ENCODE measurements at places on chromosomes 6 and 20. TPM values are rescaled to one million over a fixed set of nuclear protein-coding genes. Genes with fewer than 3 reads are reported as not detected.

EYA2 gene
- total RNA-seq = not detected

DNA sequence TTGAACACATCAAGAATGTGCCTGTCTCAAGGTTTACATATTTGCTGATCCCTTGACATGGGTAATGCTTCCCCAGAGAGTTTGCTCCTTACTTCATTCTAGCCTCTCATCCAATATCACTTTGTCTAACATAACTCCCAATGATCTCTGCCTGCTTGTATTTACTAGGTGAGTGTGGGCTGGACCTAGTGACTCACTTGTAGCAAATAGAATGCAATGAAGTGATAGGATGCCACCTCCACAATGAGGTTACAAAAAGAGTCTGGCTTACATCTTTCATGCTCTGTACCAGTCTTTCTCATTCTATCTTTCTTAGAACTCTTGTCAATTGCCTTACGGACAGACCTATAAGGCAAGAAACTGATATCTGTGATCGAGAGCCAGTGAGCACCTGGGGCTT, 44.9 kb upstream of the TMEM200A start:
- no peak overlapping the region for H3K27ac ChIP-seq
- no peak overlapping the region for H3K4me3 ChIP-seq
- no peaks in the 10 kb centered on the region for H3K36me3 ChIP-seq
- H3K4me1 ChIP-seq = no peaks in the 10 kb centered on the region

DNA sequence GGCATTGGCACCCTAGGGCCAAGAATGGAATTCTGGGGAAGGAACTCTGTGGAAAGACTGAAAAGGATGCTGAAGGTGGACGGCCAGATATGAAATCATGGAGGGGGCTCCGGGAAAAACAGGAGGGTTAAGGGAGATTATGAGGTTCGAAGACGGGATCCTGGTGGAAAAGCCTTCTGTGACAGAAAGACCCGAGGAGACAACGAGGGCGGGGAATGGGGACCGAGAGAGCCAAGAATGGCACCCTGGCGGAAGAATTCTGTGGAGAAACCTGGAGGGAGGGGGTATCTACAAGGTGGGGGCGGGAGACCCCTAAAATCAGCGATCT, 426 bp downstream of the TRMT6 start:
- H3K4me3 ChIP-seq = peak overlapping the region; percentile 97
- peak overlapping the region; percentile 95 for H3K27ac ChIP-seq
- peaks cover 46% of the 10 kb centered on the region for H3K36me3 ChIP-seq
- no peaks in the 10 kb centered on the region for H3K27me3 ChIP-seq

DNA sequence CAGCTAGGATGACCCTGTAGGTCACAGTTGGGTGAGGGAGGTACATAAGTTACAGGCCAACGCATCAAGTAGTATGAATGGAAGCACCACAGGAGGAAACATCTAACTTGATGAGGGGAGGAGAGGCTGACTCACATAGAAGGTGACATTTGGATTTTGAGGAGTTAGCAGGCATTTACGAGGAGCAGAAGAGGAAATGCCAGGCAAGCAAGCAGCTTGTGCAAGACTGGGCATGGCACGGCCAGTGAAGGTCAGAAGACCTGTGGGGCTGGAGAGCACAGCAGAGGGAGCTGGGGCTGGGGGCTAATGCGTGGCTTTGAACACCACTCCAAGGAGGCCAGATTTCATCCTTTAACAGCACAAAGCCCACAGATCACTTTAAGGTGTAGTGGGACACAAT, 37.8 kb downstream of the MUC22 start:
- peaks cover 16% of the 10 kb centered on the region for H3K27me3 ChIP-seq
- no peak overlapping the region for H3K4me3 ChIP-seq
- DNase-seq = no peak
- no peak overlapping the region for H3K27ac ChIP-seq
- no peaks in the 10 kb centered on the region for H3K4me1 ChIP-seq

DNA sequence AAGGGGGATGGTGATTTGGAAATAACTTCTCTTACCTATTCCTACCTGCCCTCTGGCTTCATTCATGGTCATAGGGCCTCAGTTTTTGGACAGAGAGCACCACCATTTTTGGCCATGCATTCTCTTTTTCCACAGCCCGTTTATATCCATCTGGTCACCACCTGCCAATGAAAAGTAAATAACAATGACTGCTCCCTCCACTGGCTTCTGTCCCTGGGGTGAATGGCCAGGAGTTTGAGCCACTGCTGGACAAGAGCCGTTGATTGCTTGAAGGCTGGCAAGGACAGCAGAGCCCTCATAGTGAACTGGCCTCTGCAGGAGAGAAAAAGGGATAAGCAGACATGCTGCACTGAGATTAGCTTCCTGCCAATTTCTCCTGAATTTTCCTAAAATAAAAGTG, 261.8 kb downstream of the ADGB start:
- H3K27ac ChIP-seq = no peak overlapping the region
- no peak overlapping the region for H3K4me3 ChIP-seq
- H3K36me3 ChIP-seq = no peaks in the 10 kb centered on the region
- peaks cover 13% of the 10 kb centered on the region for H3K4me1 ChIP-seq
- H3K27me3 ChIP-seq = peaks cover 2% of the 10 kb centered on the region

DNA sequence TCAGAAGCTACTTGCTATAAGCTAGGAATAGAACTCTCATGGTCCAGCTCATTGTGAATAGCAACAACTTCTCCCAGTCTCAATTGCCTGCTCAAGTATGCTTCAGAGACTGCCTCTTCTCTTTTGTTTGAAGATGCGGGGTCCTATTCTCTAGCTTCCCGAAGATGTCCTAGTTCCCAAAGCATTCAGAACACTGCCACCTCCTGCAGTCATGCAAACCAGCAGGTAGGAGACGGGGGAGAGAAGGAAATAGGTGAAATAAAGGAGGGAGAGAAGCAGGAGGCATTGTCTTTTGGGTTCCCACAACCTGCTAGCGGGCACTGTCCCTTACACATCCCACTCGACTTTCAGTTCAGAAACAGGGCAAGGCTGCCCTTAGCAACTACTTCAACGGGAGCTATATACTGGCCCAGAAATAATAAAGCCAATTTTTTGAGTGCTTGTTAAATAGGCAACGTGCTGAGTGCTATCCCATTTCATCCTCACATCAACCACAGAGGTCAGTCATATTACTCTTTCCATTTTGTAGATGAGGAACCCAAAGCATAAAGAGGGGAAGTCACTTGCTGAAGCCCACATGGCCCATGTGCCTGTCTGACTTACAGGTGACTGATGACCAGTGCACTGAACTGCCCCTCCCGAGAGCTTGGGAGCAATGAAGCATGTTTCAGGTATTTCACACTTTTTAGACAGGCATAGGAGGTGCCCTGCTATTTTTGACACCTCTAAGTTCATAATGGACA, 61.9 kb upstream of the ATXN1 start:
- no peak overlapping the region for H3K27ac ChIP-seq
- H3K4me1 ChIP-seq = peaks cover 2% of the 10 kb centered on the region
- H3K36me3 ChIP-seq = no peaks in the 10 kb centered on the region

DNA sequence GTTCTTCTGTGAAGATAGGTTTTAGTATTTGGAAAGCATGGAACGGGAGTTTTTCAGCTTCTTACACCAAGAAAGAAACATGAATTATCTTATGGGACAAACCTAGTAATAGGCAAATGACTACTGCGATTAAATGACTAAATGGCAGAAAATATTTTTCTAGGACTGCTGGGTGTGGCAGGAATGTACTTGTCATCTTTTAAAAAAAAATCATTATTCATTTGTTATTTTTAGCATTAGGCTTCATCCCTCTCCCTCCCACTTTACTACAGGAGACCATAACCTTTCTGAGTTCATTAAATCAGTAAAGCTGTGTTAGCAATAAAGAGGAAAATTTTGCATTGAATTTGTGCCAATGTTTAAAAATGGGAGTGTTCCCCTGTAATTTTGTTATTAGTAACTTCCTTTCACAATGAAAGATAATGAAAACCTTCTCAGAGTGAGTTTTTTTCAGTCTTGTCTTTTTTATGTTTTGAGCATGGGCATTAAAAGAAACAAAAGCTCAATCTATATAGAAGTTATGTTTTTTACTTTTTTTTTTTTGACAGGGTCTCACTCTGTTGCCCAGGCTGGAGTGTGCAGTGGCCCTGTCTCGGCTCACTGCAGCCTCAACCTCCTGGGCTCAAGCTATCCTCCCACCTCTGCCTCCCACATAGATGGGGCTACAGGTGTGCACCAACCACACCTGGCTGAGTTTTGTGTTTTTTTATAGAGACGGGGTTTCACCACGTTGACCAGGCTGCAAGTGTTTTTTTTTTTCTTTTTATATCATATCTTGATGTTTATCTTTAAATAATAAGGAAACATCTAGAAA, 105.6 kb upstream of the CLDN20 start:
- H3K4me3 ChIP-seq = no peak overlapping the region
- H3K36me3 ChIP-seq = peaks cover 2% of the 10 kb centered on the region
- peak overlapping the region; percentile 76 for H3K27ac ChIP-seq
- H3K27me3 ChIP-seq = peaks cover 2% of the 10 kb centered on the region
- no peak for DNase-seq

- H3K27ac ChIP-seq = no peak overlapping the region
- DNase-seq = peak; percentile 58
- peaks cover 2% of the 10 kb centered on the region for H3K36me3 ChIP-seq
- peaks cover 8% of the 10 kb centered on the region for H3K4me1 ChIP-seq
Measured at GRCh38 chr20:23497536-23497935, 6.6 kb downstream of the CST8 start.

DNA sequence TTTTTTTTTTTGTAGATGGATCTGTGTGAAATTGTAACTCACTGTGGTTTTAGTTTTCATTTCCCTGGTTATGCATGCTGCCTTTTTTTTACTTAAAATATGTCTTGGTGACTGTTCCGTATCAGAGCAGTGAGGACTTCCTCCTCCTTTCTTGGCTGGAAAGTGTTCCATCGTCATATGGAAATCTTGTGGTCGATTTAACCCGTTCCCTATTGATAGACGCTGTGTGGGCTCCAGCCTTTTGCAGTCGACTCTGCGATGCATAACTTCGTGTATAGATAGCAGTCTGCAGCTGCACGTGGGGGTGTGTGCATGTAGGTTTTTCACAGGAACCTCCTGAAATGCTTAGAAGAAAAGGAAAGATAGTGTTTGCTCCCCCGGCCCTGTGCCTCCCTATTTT, 28.1 kb upstream of the PNPLA1 start:
- H3K4me3 ChIP-seq = no peak overlapping the region
- peaks cover 3% of the 10 kb centered on the region for H3K27me3 ChIP-seq
- DNase-seq = peak; percentile 17
- H3K36me3 ChIP-seq = no peaks in the 10 kb centered on the region
- peaks cover 12% of the 10 kb centered on the region for H3K4me1 ChIP-seq

DNA sequence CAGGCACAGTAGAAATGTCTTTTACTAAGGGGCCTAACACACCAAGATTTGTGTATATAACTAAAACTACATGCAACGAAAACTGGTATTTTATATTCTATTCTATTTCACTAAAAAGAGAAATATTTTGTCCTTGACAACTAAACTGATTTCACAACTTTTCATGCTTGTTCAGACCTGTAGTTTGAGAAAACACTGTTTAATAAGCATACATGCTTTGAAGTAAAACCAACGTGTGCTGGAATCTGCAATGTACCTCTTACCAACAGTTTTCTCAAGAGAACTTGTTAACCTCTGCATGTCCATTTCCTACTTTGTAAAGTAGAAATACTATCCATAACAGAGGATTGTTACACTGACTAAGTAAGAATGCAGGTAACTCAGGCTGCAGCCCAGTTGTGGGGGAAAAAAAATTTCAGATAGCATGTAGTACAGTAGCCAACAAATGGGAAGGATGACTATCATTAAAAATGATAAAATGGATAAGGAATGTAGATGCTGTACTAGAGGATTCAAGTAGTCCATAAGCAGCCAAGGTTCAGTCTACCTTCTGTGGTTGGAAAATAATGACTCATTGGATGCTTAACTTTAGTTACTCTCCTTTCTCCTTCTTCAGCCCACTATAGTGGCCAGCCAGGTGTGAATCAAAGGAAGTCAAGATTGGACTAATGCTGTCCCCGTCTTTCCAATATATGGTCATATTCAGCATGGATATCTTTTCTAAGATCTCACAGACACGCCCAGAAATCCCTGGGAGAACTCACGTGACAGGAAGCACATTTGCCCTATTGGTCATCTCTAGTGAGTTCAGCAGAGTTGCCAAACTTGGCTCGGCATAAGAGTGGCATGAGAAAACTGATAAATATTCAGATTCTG, 65.2 kb downstream of the HFE start:
- peaks cover 11% of the 10 kb centered on the region for H3K36me3 ChIP-seq
- H3K27me3 ChIP-seq = peaks cover 7% of the 10 kb centered on the region
- no peak overlapping the region for H3K4me3 ChIP-seq
- peaks cover 19% of the 10 kb centered on the region for H3K4me1 ChIP-seq
- DNase-seq = no peak

DNA sequence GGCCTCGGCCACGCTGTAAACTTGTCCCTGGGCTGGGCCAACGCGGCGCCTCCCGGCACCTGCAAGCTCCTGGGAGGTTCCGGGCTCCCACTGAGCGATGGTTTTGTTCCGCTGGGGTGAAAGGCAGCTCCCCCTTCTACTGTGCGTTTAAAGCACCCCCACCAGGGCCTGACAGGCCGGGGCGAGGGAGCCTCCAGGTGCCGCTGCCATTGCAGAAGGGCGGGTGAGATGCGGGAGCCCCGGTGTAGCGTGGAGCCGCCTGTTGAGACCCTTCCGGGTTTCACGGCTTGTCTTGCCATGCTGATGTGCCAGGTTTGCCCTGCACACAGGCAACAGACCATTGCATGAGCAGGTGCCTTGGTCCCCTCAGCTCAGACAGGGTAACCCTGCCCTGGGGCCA, 2.9 kb downstream of the COL20A1 start:
- no peak overlapping the region for H3K4me3 ChIP-seq
- H3K27ac ChIP-seq = no peak overlapping the region
- no peak for DNase-seq

- no peak for DNase-seq
- H3K4me3 ChIP-seq = no peak overlapping the region
- H3K4me1 ChIP-seq = peaks cover 90% of the 10 kb centered on the region
- H3K27ac ChIP-seq = peak overlapping the region; percentile 15
Measured at GRCh38 chr20:51489611-51490010, 52.9 kb downstream of the NFATC2 start.

GRCh38 chr6:89051676-89052075, 28.9 kb upstream of the PNRC1 start:
- no peak overlapping the region for H3K27ac ChIP-seq
- DNase-seq = peak; percentile 23
- no peak overlapping the region for H3K4me3 ChIP-seq
- H3K27me3 ChIP-seq = no peaks in the 10 kb centered on the region

All from activated naive CD4-positive, alpha-beta T cell treated with anti-CD3 and anti-CD28 coated beads for 36 hours (primary cell).